ENCODE measurements at places on chromosomes 13 and 19.

GRCh38 chr13:66847541-66847940 lies 382.6 kb downstream of the PCDH9 start:
- DNase-seq, result no peak

GRCh38 chr13:108961542-108962125 lies 332.2 kb downstream of the MYO16 start:
- DNase-seq, result no peak

DNA sequence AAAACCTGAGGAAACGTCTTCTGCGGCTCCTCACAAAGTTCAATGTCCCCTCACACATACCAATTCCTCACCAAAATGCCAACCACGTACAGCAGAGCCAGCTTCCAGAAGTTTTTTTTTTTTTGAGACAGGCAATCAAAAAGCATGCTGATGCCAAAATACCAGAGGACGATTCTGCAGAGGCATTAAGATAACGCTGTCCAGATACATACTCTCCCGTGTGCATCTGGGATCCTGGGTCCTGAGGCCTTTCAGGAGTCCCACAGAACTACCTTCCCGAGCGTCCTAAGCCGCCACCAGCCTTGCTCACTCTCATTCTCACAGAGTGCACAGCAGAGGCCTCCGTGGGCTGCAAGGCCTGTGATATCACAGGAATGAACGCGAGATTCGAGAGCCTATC lies 5.0 kb downstream of the DCUN1D2 start:
- no peak for DNase-seq

DNA sequence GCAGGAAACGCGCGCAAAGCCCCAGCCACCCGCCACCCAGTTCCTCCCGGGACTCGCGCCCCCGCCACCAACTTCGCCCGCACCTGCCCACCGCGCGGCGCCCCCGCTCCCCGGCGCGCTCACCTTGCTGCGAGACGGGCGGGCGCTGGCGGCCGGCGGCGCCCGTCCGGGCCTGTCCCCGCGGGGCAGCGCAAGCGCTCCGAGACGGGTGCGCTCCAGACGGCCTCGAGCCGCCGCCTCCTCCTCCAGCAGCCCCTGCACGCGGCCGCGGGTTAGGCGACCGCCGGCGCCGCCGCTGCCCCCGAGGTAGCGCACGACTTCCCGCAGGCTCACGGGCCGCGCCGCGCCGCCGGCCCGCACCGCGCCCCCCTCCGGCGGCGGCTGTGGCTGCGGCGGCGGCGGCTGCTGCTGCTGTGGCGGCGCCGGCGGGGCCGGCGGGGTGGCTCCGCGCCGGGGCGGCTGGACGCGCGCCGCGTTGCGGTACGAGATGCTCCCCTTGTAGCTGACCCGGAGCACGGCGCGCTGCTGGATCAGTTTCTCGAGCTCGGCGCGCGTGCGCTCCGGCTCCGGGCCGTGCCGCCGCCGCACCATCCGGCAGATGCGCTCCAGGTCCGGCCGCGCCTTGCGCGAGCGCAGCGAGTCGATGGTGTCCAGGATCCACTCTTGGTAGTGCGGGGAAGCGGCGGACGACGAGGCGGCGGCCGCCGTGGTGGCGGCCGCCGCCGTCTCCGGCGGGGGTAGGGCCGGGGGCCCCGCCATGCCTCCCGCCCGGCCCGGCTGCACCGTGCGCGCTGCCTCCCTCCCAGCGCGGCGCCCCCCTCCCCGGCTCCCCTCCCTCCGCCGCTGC lies 666 bp downstream of the SAMD1 start:
- DNase-seq, result peak; percentile 35

- no peak for DNase-seq
Measured at GRCh38 chr13:84776593-84776992, 894.3 kb upstream of the SLITRK1 start.

DNA sequence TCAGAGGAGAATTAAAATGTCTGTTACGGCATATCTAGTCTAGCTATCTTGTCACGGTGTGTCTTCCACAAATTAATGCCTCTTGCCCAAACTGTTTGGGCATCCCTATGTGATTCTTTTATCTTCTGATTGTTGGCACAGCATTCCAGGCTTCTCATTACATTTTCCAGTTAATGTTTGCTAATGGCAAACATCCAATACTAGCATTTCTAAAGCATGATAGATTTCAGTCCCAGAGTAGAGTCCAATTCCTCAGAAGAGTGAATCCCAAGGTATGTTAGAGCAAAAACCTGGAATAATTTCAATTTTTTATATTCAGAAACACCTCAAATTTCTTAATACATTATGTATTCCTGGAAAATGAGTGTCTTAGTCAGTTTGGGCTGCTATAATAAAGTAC lies 684.5 kb upstream of the SLITRK1 start:
- DNase-seq, result no peak

GRCh38 chr13:79937311-79937710 lies 403.6 kb downstream of the SPRY2 start:
- no peak for DNase-seq

DNA sequence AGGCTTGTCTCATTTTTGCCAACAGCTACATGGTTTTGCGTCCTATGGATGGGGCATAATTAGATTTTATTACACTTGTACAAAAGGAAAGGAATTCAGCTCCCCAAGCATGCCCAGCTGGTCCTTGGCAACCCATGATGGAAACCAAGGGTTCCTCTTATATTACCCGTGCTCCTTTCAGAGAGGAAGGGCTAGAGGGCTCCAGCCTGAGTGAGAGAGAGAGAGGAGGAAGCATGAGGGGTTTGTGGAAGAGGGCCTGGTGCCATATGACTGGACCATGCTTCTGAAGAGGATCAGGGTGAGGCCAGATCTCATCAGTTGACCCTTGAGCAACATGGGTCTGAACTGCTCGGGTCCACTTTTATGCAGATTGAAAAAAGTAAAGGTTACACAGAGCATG lies 3.5 kb upstream of the RPS9 start:
- no peak for DNase-seq

GRCh38 chr13:74201530-74201929 lies 67.3 kb upstream of the KLF12 start:
- no peak for DNase-seq

DNA sequence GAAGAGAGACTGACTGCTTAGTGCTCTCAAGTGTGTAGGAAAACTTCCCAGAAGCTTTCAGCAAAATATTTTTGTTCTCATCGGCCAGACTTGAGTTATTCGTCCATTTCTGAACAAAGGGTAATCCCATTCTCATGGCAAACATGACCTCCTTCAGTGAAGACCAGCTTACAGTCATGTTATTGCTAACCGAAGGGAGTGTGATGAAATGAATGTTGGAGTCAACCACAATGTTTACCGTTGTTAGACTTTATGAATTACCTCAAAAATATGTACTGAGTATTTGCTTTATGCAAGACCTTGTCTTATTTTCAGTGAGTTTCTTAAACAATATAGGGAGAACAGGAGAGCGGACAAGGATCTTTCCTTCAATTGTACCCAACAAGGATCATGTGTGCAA lies 228.6 kb downstream of the LMO7 start:
- peak; percentile 24 for DNase-seq

- no peak for DNase-seq
Measured at GRCh38 chr19:51150627-51151026, 8.5 kb downstream of the SIGLEC7 start.

- no peak for DNase-seq
Measured at GRCh38 chr19:364496-365287, 20.1 kb upstream of the MIER2 start.

DNA sequence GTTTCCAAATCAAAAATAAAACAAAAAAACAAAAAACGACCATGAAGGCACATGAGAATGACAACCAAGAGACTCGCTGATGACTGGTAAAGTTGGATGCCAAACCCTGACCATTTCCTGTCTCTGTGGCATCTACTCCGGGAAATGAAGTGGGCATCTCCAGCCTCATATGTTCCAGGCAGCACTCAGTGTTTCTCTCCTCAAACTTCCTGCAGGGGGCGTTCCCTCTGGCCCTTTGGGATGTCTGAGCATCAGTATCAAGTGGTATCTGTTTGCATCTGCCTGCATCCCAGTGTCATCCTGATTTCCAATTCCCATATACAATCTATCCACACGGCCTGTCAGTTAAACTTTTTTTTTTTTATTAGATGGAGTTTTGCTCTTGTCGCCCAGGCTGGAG lies 9.8 kb upstream of the SIGLEC12 start:
- DNase-seq, result no peak

GRCh38 chr19:58181902-58182576 lies 822 bp upstream of the ZNF274 start:
- DNase-seq, result peak; percentile 39

- DNase-seq, result no peak
Measured at GRCh38 chr13:41150058-41150457, 17.5 kb upstream of the KBTBD6 start.

DNA sequence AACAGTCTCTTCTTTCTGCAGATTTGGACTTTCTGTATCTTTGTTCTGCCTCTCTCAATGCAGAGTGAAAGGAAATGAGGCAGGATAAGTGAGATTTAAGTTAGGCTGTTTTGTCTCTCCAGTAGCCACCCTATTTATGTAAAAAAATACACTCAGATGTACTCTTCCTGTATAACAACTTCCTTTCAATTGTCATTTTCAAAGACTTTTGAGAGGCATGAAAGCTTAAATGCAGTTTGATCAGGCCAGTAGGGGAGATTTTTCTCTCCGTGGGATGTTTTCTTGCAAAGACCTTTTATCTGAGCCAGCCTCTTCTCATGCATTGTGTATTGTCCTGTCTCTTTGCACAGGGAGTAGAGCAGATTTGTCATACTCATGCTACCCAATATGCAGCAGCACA lies 166.8 kb downstream of the SLITRK5 start:
- no peak for DNase-seq

DNA sequence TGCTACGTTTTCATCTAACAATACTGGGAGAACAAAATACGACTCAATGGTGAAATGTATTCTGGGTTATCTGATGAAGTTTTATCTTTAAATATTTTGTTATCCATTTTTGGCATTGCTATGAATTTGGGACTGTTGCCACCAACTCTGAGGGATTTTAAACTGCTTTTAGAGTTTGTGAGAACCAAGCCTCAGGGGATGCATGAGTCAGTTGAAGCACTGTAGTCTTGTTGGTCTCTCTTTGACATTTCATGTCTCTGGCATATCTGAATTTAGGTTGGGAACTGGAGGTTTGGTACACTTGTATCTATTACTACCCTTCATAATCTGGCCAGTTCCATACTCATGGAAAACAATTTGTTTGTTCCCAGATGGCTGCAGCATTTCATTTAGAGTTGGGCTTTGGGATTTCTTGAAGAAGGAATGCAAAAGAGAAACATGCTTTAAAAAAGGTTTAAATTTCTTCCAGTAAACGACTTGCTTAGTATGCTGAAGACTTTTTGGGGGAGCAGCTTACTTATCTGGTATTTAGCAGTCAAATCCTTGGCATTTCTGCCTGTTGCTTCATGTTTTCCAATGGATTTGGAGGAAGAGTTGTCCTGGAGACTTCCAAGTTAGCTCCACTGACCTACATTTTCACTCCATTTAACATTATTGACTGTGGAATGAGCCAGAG lies 28.9 kb downstream of the ARHGEF7 start:
- DNase-seq, result no peak

GRCh38 chr13:106007156-106007555 lies 528.3 kb downstream of the EFNB2 start:
- DNase-seq, result no peak

DNA sequence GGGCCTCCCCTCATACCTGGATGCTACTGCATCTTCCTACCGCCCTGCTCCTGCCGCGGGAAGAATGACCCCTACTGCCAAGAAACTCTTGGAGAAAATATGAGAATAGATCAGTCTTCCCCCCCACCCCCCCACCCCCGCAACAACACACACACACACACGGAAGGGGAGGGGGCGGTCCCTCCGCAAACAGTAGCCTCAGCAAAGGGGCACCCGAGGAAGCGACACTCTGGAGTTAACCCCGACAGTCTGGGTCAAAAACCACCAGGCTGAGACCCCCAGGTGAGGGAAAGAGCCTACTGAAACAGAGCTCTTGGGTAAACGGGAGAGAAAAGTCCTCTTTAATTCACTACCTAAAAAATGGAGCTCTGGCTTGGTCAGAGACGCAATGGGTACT lies 1.2 kb downstream of the MED26 start:
- no peak for DNase-seq

DNA sequence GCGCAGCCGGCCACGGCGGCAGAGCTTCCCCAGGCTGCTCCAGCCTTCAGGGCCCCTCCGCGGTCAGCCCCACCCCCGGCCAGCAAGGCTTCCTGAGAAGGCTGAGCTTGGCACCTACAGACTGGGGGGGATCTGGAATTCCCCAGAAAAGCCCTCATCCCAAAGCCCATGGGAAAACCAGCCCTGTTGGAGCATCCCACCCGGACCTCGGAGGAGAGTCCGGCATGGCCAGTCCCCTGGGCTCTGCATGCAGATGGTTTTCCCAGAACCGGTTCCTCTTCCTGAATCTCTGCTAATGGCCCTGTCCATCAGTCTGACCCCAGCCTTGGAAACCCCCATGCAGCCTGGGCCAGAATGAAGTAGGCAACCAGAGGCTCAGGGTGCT lies 10.3 kb downstream of the RASA3 start:
- no peak for DNase-seq

GRCh38 chr13:26837997-26838396 lies 77.4 kb upstream of the GPR12 start:
- DNase-seq, result no peak

GRCh38 chr13:24251525-24251924 lies 57.9 kb upstream of the C1QTNF9 start:
- no peak for DNase-seq

DNA sequence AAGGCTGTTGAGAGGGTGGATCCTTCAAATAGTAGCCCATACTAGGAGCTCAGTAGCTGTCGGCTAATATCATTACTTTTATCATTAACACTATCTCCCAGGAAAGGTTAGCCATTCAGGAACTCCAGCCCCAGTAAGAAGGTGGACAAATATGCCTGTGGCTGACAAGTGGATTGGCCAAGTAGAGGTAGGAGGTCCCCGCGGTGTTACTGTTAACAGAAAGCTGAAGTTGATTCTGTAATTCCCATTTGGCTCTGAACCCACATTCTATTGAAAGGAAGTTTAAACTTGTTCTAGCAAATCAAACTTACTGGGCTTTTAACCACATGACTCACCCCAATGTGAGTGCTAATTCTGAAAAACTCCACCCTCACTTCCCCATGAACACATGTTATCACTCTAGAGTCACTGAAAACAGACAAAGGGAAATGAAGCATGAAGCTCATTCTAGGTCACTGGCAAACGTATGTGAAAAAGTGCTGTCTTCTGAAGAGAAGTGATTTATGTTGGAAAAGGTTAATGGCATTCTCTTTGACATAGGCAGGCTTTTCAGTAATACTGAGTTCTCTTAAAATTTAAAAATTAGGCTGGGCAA lies 273.5 kb downstream of the FGF14 start:
- no peak for DNase-seq
